ENCODE measurements at places on chromosomes 11 and 22. TPM values are rescaled to one million over a fixed set of nuclear protein-coding genes. Genes with fewer than 3 reads are reported as not detected.

DNA sequence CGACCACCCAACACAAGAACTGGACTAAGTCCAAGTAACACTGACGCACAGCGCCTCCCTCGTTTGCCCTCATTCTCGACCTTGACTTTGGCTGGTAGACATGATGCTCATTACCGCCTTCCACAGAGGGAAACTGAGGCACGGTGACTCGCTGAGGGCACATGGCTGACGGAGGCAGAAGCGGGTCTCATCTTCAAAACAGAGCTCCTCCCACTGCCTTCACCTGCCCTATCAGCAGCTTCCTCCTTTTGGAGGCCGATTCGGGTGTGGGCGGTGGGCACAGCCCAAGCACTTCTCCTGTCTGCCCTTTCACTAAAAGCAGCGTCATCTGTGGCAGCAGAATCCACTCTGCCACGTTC, 2.0 kb upstream of the KMT5B start:
- no peak for DNase-seq

- DNase-seq = no peak
Measured at GRCh38 chr11:82978422-82979099, 77.0 kb downstream of the DDIAS start.

The OR51B2 gene
- total RNA-seq = not detected

The PANX2 gene
- total RNA-seq = 2.1 TPM

The KCNK4 gene
- total RNA-seq = 0.46 TPM

GRCh38 chr11:31415435-31415834, 45.8 kb downstream of the DNAJC24 start:
- no peak for DNase-seq

- DNase-seq = no peak
Measured at GRCh38 chr11:130749216-130749615, 167.1 kb downstream of the SNX19 start.

GRCh38 chr11:73340164-73340563, 32.1 kb downstream of the ARHGEF17 start:
- DNase-seq = no peak

GRCh38 chr11:78715639-78716311, 141.1 kb upstream of the NARS2 start:
- peak; percentile 65 for DNase-seq

The MISFA gene
- 4.0 TPM for total RNA-seq

DNA sequence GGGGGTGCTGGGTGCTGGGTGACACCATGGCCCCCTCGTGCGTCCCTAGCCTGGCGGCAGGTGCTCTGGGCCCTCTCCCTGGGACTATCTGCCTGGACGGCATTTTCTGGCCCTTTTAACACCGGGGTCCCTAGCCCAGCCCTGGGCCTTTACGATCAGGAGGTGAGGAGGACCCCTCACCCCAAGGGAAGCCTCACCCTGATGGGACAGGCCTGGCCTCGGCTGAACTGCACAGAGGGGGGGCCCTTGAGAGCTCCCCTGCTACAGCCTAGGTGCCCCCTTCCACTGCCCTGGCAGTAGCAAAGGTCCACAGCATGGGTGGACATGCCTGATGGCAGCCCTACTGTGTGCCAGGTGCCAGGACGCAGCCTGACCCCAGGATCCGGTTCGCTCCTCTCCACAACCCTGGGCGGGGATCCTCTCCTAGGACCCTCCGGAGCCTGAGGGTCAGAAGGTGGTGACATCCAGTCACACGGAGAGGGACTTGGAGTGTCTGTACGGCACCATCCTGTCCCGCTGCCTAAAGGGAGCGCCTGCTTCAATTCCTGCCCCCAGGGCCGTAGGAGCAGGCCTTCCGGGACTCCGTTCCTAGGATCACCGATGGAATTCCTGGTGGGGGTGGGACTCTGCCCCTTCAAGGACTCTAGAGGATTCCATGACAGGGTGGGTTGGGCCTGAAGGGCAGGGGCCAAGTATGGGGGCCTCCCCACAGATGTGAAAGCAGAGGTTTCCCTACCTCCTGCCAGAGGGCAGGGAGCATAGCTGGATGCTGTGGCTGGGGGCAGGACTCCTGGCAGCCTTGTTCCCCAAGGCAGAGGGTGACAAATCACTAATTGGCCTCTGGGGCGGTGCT, 33.0 kb upstream of the TH start:
- DNase-seq = peak; percentile 43

GRCh38 chr11:73752903-73753302, 8.0 kb downstream of the RAB6A start:
- no peak for DNase-seq

DNA sequence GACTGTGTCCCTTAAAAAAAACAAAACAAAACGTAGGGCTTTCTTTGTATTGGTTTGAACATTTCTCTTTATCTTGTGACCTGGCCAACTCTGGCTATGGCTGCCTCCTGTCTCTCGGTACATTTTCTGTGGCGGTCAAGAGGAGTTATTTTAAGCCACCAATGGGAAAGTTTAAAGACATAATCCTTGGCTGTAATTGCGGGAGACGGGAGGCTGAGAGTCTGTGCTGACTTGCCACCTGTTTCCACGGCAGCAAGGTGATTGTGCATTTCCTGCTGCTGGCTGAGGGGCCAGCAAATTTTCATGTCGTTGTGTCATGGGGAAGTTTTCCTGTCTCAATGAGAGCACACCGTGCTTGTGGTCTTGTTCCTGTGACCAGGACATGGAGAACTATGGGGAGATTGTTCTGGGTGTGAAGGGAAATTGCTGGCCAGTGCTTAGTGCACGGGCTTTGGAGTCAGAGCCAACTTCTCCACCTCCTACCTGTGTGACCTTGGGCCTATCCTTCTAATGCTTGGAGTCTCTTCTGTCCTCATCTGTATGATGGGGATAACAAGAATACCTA, 11.0 kb downstream of the PTPRJ start:
- DNase-seq = no peak

GRCh38 chr11:63572026-63572688, 9.0 kb upstream of the PLAAT2 start:
- DNase-seq = no peak

DNA sequence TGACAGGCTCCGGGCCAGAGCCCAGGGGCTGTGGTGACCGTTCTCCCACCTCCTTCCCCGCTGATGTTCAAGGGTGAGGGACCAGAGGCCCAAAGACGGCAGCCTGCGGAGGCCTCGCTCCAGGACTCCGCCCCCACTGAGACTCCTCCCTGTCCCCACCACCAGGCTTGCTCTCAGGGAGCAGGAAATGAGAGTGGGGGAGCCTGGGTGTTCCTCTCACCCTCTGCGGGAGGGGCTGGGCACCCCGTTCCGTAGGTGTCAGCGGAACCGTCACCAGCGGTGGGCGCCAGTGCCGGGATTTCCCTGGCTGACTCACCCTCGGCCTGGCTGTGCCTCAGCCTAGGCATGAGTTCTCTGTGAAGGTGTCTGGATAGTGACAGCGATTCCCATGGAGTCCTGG, 15.7 kb downstream of the DAGLA start:
- DNase-seq = peak; percentile 91

The ARHGAP1 gene
- 39.9 TPM for total RNA-seq

- peak; percentile 44 for DNase-seq
Measured at GRCh38 chr11:72008728-72009127, 10.0 kb downstream of the IL18BP start.

GRCh38 chr11:2217211-2218030, 45.8 kb upstream of the TH start:
- DNase-seq = no peak

The CCDC134 gene
- 16.7 TPM for total RNA-seq

DNA sequence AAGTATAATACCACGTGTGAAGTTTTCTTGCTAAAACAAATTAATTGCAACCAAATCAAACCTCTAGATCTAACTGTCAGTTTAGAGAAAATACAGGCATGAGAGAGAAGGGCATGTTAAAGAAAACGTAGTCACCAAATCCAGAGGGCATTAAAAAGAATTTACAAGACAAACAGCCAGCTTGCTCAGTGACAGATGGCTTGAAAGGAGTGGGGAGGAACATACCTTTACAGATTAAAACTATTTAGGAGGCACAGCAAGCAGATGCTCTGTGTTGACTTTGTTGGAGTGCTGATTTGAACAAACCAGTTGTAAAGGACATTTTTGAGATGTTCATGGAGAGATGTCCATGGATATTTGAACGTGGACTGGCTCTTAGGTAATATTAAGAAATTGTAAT, 96.9 kb downstream of the ATXN10 start:
- no peak for DNase-seq

The LRRC32 gene
- total RNA-seq = 0.30 TPM

DNA sequence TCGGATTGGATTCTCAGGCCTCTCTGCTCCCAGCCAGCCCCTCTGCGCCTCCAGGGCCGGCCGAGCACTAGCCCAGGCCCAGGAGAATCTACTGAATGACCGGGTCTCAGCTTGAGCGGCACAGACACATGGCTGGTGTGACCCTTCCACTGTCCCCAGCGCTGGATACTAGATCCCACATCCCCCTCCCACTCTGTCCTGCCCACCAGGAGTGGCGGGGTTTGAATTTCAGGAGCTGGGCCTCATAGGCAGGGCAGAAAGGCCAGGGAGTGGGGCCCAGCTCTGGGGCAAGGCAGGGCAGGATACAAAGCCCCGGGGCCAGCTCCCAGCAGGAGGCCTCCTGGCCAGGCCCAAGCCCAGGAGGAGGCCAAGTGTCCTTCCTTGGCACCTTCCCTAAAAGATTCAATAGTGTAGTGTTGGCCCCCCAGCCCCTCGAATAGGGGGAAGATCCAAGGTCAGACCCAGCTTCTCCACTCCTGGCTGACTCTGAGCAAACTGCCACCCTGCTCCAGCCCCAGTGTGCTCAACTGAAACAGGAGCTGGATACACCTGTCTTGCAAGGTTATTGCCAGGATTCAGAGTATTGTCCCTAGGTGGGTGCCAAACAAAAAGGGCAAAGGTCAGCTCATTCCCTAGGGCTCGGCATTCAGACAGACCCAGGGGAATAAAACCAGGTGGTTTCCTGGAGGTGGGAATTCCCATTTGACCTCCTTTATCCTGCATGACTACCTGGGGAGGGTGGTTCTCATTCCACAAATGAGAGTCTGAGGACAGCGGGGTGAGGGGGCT, 22.5 kb upstream of the TCF20 start:
- no peak for DNase-seq

DNA sequence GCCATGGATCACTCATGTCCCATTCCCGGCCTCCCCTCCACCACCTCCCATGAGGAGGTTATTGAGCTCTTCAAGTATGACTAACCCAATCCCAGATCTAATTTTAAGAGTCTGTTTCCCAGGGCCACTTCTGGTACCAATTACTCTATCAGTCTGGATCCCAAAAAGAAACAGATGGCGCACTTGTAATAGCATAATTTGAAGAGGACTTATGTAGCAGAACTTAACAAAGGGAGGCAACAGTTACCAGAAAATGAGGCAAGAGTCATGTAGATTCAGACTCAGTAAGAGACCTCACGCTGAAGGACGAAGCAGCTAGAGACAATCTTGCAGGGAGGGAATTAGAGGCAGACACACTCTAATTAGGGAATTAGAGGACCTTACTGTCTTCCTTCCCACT, 46.9 kb downstream of the DDX6 start:
- no peak for DNase-seq

DNA sequence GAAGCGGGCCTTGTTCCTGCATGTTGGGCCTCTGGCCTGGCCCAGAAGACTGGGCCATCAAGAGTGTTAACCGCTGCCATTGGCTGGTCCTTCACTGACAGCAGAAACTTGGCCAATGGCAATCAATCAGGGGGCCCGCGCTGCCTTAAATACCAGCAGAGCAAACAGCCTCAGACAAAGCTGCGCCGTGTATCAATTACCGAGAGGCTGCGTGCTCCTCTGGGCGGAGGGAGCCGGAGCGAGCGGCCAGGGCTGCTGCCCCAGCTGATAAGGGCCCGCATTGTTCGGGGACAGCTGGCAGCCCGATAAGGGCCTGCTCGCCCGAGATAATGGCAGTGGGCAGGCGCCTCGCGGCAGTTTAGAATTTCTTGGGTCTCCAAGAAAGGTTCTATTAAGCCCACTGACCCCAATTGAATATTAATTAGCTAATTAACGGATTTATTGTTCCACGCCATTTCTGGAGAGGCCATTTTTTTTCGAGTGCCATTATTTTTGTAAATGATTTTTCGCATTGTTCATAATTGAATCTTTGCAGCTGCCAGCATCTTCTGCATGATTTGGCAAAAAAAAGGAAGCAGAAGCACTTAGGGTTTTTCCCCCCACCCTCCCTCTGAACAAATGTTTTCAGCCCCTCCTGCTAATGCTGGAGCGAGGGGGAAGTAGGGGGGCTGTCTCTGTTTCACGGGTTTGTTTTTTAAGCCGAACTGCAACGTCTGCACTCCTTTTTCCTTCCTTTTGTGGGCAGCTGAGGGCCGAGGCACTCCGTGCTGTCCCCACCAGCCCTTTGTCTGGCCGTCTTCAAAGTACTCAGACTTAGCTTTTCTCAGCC, 37.6 kb upstream of the RIC3 start:
- DNase-seq = no peak

- DNase-seq = no peak
Measured at GRCh38 chr22:44383064-44383575, 70.4 kb upstream of the SHISAL1 start.

DNA sequence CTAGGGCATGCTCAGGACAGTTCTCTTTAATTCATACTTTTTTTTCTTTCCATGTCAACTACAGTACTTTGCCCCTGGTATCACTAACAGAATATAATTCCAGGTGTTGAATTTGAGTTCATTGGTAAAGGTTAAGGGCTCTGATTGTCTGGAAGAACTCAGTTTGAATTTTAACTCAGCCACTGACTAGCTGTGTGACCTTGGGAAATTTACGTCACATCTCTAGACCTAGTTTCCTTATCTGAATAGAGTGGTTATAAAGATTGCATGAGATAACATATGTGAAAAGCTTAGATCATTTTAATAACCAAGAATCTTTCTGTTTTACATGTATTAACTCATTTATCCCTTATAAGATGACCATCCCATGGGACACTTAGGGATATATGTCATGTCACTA, 15.8 kb upstream of the ZC3H12C start:
- no peak for DNase-seq

The MYEOV gene
- not detected for total RNA-seq

- no peak for DNase-seq
Measured at GRCh38 chr11:123438131-123438627, 8.1 kb downstream of the GRAMD1B start.

The CBLIF gene
- total RNA-seq = not detected

The MMP27 gene
- total RNA-seq = not detected

- no peak for DNase-seq
Measured at GRCh38 chr11:34860034-34860433, 56.1 kb downstream of the APIP start.

The VSIG10L2 gene
- total RNA-seq = not detected

GRCh38 chr11:118921121-118921928, 4.4 kb downstream of the BCL9L start:
- DNase-seq = no peak

- DNase-seq = no peak
Measured at GRCh38 chr11:2837096-2837601, 48.4 kb downstream of the CDKN1C start.

All from activated naive CD4-positive, alpha-beta T cell treated with anti-CD3 and anti-CD28 coated beads, Interleukin-2, amount 50 U/mL, for 72 hours (primary cell).